ENCODE measurements at places on chromosomes 11 and 22. TPM values are rescaled to one million over a fixed set of nuclear protein-coding genes. Genes with fewer than 3 reads are reported as not detected.

BACE1 gene
- total RNA-seq, result 7.1 TPM

HMBS gene
- total RNA-seq, result 3.4 TPM

KRTAP5-11 gene
- total RNA-seq, result not detected

SSTR3 gene
- not detected for total RNA-seq

SLC6A5 gene
- not detected for total RNA-seq

VPS37C gene
- total RNA-seq, result 9.7 TPM

CDCA5 gene
- 17.5 TPM for total RNA-seq

TSPAN18 gene
- 48.3 TPM for total RNA-seq

POLD4 gene
- 41.8 TPM for total RNA-seq

INS gene
- total RNA-seq, result not detected

ZNF143 gene
- total RNA-seq, result 30.1 TPM

SMC1B gene
- not detected for total RNA-seq

MPZL2 gene
- 73.5 TPM for total RNA-seq

KREMEN1 gene
- 0.56 TPM for total RNA-seq

PGA5 gene
- total RNA-seq, result not detected

CTSC gene
- total RNA-seq, result 78.7 TPM

XBP1 gene
- total RNA-seq, result 165 TPM

ANGPTL5 gene
- not detected for total RNA-seq

CADM1 gene
- total RNA-seq, result 0.56 TPM

EHF gene
- 0.17 TPM for total RNA-seq

CHEK1 gene
- 45.7 TPM for total RNA-seq

LRRC32 gene
- total RNA-seq, result 80.8 TPM

IGSF9B gene
- total RNA-seq, result 0.17 TPM

SOX10 gene
- not detected for total RNA-seq

TTLL1 gene
- 9.9 TPM for total RNA-seq

CCDC89 gene
- total RNA-seq, result not detected

TRIM22 gene
- 133 TPM for total RNA-seq

BIRC3 gene
- total RNA-seq, result 3.6 TPM

TIRAP gene
- total RNA-seq, result 5.1 TPM

All from dermis blood vessel endothelial cell (primary cell).